ENCODE measurements at places on chromosomes 11 and 22.
A peak's percentile ranks its signal among the peaks of the same experiment; 100 is the strongest.

GRCh38 chr11:1876361-1877063 is 15.2 kb downstream of the PRR33 start:
- DNase-seq = no peak

- DNase-seq = peak; percentile 73
Measured at GRCh38 chr11:64489831-64490441, 101.1 kb upstream of the SLC22A12 start.

- DNase-seq = no peak
Measured at GRCh38 chr11:131481971-131482370, 111.6 kb downstream of the NTM start.

GRCh38 chr22:19176732-19177131 is 1.8 kb downstream of the SLC25A1 start:
- DNase-seq = no peak

GRCh38 chr22:46829117-46829891 is 66.9 kb downstream of the TBC1D22A start:
- no peak for DNase-seq

- DNase-seq = no peak
Measured at GRCh38 chr11:11464555-11464954, 111.5 kb upstream of the CSNK2A3 start.

DNA sequence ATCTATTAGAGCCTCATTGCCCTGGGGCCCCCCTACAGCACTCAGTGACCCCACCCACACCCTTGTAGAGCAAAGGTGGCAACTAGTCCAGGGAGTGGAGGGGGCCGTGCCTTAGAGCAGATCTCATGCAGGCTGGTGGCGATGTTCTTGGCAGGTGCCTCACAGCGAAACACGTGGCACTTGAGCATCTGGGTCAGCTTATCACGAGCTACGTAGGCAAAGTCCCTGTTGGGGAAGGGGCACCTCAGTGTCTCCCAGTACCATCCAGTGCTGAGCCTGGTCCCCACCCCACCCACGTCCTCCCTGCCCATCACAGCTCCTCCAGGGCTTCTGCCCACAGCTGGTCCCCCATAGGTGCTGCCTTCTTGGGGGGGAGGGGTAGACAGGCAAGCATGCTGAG is 11.2 kb downstream of the SMPD1 start:
- DNase-seq = no peak

Measured in KG1 (cell line).